Smooth muscle cell of the coronary artery (primary cell): ENCODE measurements at places on chromosomes 16 and 17. TPM values are rescaled to one million over a fixed set of nuclear protein-coding genes. Genes with fewer than 3 reads are reported as not detected.

The CCL17 gene
- not detected in 2 replicates for total RNA-seq

The NPIPB13 gene
- total RNA-seq, result 0.68 and 1.5 TPM in 2 replicates

The KCNJ18 gene
- not detected in 2 replicates for total RNA-seq

The C16orf46 gene
- total RNA-seq, result not detected in 2 replicates

The SOX8 gene
- 0.45 TPM in 1 of 2 replicates, not detected in the other for total RNA-seq

The NAGS gene
- total RNA-seq, result 0.59 and 0.98 TPM in 2 replicates

The GDE1 gene
- total RNA-seq, result 23.5 and 33.7 TPM in 2 replicates

The MT4 gene
- total RNA-seq, result not detected in 2 replicates

The OTOP3 gene
- total RNA-seq, result not detected in 2 replicates

The RPUSD1 gene
- 10.1 and 16.2 TPM in 2 replicates for total RNA-seq

The CDRT4 gene
- total RNA-seq, result 0.59 and 1.5 TPM in 2 replicates

The GLIS2 gene
- 0.70 and 3.4 TPM in 2 replicates for total RNA-seq

The GAS2L2 gene
- total RNA-seq, result 0.08 TPM in 1 of 2 replicates, not detected in the other

The UTS2R gene
- not detected in 2 replicates for total RNA-seq

The RSKR gene
- total RNA-seq, result 3.1 and 6.8 TPM in 2 replicates

The KIFC3 gene
- 26.1 and 67.9 TPM in 2 replicates for total RNA-seq

The KCTD19 gene
- not detected in 2 replicates for total RNA-seq

The STH gene
- total RNA-seq, result not detected in 2 replicates

The SEZ6L2 gene
- total RNA-seq, result 2.3 and 6.6 TPM in 2 replicates

The RAD51C gene
- 17.4 and 21.6 TPM in 2 replicates for total RNA-seq

The MLLT6 gene
- 17.1 and 44.8 TPM in 2 replicates for total RNA-seq

The DBF4B gene
- 1.5 and 2.3 TPM in 2 replicates for total RNA-seq

The RHOT1 gene
- total RNA-seq, result 23.8 and 26.1 TPM in 2 replicates

The SLC4A1 gene
- total RNA-seq, result not detected in 2 replicates

The EFNB3 gene
- total RNA-seq, result 0.47 and 1.4 TPM in 2 replicates

The C16orf74 gene
- total RNA-seq, result 0.82 and 6.0 TPM in 2 replicates

The C1QTNF1 gene
- total RNA-seq, result 98.7 and 160 TPM in 2 replicates
